Stimulated activated CD8-positive, alpha-beta memory T cell treated with anti-CD3 and anti-CD28 coated beads, Interleukin-4, amount 100 ng/mL, for 1 hour (primary cell): ENCODE measurements at places on chromosomes 2 and 18.

- no peak for DNase-seq
Observed at GRCh38 chr18:27959101-27959500, 217.8 kb downstream of the CDH2 start.

GRCh38 chr2:172088245-172089004 lies 3.1 kb downstream of the DLX1 start:
- no peak for DNase-seq

GRCh38 chr2:31322371-31322770 lies 88.4 kb downstream of the EHD3 start:
- no peak for DNase-seq

GRCh38 chr2:238140721-238141540 lies 2.5 kb downstream of the KLHL30 start:
- no peak for DNase-seq

GRCh38 chr2:178233428-178233827 lies 39.1 kb downstream of the OSBPL6 start:
- DNase-seq, result no peak

- DNase-seq, result no peak
Observed at GRCh38 chr2:240024766-240025165, 376 bp downstream of the NDUFA10 start.
